ENCODE measurements at places on chromosomes 6 and 20.

GRCh38 chr20:11083841-11084240 is 410.0 kb upstream of the JAG1 start:
- DNase-seq, result no peak

DNA sequence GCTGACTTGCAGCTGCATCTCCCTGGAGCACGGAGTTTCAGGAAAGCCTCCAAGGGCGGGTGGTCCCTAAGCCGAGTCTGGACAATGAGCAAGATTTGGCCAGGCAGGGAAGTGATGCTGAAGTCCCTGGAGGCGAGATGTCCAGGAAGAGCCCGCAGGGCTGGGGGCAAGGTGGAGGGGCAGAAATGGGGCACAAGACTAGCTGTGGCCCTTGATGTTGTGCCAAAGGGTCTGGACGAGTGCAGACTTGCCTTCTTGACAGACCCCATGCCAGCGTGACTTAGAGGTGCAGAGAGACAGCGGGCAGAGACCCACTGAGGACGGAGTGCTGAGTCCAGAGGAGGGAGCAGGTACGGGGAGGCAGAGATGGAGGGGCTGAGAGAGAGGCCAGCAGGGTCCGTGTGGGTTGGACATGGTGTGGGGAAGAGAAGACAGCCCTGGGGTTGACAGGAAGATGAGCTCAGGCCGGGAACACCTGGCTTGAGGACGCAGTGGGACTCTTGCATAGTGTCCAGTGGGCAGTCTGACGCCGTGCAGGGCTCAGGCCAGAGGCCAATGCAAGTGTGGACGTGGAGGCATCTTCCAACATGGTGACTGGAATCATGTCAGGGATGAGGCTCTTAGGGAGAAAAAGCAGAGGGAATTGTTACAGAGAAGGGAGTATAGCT is 8.7 kb downstream of the UNC93A start:
- DNase-seq, result no peak

GRCh38 chr20:7596541-7596940 is 343.7 kb downstream of the HAO1 start:
- no peak for DNase-seq

DNA sequence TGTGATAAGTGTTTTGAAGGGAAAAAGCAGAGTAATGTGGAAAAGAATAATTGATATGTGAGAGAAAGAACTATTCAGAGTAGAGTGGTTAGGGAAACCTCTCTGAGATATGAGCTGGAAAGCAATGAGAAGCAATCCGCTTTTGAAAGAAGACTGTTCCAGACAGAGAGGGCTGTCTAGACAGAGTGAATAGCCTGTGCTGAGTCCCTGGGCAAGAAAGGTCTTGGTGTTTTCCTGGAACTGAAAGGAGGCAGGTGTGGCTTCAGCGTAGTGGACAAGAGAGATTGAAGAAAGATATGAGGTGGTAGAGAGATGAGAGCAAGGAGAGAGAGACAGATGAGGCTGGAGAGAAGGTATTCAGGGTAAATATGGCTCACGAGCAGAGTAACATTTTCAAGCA is 190.8 kb downstream of the UBE3D start:
- no peak for DNase-seq
